Upper lobe of left lung (tissue), 6 donors: ENCODE measurements at places on chromosomes 16 and 17. TPM values are rescaled to one million over a fixed set of nuclear protein-coding genes. Genes with fewer than 3 reads are reported as not detected.
A peak's percentile ranks its signal among the peaks of the same experiment; 100 is the strongest.

DNA sequence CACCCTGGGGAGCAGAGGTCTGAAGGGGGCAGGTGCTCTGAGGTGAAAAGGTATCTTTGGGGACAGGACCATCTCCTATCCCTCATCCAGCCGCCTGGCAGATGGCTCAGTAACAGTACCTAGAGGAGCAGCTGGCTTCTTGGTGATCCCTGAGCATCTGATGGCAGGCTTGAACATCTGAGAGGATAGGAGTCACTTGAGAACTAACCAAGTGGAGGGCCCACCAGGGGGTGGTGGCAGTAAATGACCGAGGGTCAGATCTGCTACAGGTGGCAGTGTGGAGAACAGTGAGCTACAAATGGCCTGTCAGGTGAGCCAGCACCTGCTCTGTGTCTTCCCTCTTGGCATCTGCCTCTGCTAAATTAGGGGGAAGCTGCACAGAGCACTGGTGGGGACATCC lies 13.8 kb downstream of the HROB start:
- DNase-seq, result no peak

- DNase-seq, result no peak
Measured at GRCh38 chr16:58197314-58198012, 443 bp downstream of the CSNK2A2 start.

DNA sequence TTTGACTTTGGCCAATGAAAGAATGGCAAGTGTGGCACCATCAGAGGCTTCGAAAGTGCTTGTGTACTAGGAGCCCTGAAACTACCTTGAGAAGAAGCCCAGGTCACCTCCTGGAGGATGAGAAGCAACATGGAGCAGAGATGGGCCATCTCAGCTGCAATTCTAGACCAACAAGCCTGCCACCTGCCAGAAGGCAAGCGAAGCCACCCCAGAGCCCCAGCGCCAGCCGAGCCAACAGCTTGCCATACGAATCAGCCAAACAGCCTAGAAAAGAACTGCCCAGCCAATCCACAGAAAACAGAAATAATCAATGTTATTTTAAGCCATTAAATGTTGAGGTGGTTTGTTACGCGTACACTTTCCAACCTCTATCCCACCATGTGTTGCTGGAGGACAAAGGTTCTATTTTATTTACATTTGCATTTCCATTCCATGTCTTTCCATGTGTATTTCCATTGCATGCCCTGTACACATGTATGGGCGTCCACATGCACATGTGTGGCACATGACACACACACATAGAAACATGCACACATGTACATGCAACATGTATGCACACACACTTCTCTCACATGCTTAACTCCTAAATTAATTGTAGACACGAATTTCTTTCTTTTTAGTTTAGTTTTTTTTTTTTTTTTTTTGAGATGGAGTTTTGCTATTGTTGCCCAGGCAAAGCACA lies 144.3 kb upstream of the TNRC6C start:
- DNase-seq, result no peak

DNA sequence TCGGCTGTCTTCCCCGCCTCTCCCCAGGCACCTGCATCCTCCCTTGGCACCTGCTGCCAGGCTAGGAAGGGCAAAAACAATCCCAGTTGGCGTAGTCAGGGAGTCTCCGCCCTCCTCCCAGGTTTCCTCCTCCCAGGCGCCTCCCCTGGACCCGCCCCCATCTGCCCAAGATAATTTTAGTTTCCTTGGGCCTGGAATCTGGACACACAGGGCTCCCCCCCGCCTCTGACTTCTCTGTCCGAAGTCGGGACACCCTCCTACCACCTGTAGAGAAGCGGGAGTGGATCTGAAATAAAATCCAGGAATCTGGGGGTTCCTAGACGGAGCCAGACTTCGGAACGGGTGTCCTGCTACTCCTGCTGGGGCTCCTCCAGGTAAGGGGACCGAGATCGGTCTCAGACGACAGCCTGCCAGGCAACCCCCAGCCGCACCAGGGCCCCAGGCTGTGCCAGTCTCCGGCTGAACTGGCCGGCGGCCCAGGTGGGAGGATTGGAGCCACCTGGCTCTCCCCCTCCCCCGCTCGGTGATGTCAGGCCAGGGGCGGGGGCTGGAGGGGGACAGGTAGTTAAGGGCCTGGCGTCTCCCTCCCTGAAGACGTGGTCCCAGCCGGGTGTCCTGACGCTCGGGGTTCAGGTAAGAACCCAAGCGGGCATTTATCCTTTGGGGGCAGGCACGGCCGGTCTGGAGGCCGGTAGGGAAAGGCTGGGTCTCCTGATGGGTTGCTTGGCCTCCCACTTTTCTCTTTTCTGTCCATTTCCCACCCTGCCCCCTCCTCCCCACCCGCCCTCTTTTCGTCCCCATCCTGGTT lies at the start of gene GRB7:
Gene GRB7, plus strand, starts transcription at position 179 of the 808 bp plus-strand sequence. CDS start 4,364 bp downstream, outside the sequence.
- peak; percentile 86 for DNase-seq

GRCh38 chr17:50039058-50039457 lies 16.9 kb upstream of the ITGA3 start:
- DNase-seq, result no peak

- DNase-seq, result no peak
Measured at GRCh38 chr16:14202095-14202494, 131.0 kb downstream of the MRTFB start.

GRCh38 chr16:69318177-69318910 lies 7.2 kb downstream of the VPS4A start:
- peak; percentile 78 for DNase-seq

- peak; percentile 81 for DNase-seq
Measured at GRCh38 chr17:82064433-82065192, 991 bp downstream of the DUS1L start.

The TEX14 gene
- total RNA-seq, result 1.0 TPM

The PSMD3 gene
- total RNA-seq, result 65.1 TPM

The ACSM3 gene
- total RNA-seq, result 10.2 TPM

The COPZ2 gene
- total RNA-seq, result 15.7 TPM

The IGF2BP1 gene
- not detected for total RNA-seq

The ADAD2 gene
- not detected for total RNA-seq
